G401 (cell line): ENCODE measurements at places on chromosomes 3 and 15.

GRCh38 chr3:129485721-129486663 lies 42.4 kb upstream of the RHO start:
- DNase-seq = no peak

GRCh38 chr3:112508860-112509259 lies 9.6 kb upstream of the BTLA start:
- DNase-seq = no peak

DNA sequence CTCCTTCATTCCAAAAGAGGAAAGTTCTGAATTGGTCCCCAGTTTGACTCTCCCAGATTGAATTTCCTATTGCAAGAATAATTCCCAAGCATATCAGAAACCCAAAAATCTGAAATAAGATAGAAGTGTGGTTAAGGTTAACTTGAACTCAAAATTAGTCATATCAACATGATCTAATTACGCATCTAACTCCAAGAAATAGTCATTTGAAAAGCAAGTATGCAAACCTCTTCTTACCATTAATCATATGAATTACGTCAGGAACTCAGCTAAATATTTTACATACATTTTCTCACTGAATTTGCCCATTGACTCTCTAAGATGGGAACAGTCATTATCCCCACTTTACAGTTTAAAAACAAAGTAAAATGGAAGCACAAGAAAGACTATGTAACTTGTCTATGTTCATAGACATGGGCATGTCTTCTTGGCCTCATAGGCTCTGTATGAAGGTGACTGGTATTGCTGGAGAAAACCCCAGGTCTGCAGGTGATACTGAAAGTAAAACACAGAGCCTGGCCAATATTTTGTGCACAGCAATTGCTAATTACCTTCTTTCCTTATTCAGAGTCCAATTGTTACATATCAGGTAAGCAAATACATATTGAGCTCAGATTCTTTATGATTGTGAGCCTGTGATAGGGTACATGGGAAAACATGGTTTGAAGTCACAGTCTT lies 139.2 kb downstream of the ATP8B4 start:
- DNase-seq = no peak

DNA sequence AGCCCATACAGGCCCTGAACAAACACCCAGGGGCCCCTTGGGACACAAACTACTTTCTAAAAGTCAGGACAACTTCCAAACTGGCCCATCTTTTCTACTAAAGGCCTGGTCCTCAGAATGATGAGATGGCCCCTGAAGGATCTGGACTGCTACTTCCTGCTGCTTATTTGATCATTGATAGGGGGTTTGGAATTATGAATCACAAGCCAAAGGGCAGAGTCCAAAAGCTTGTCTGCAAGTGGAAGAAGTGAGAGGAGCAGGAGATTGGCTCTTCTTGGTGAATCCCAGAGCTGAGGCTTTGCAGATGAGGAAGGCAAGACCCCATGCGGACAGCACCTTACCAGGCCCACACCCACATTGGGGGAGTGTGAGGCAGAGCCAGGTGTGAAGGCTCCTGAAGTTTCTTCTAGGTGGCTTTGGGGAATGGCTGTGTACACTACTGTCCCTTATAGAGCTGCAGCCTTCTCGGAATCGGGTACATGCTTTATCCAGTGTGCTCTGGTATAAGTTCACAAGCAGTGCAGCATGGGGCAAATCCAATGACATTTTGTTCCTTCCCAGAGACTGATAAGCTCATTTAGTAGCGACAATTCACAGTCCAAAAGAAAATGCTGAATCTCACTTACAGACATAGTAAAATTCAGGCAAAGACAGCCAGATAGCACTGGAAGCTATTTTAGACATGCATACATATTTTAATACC lies 133.1 kb downstream of the RORA start:
- DNase-seq = no peak
